ENCODE measurements at places on chromosomes 3 and 15.
A peak's percentile ranks its signal among the peaks of the same experiment; 100 is the strongest.

DNA sequence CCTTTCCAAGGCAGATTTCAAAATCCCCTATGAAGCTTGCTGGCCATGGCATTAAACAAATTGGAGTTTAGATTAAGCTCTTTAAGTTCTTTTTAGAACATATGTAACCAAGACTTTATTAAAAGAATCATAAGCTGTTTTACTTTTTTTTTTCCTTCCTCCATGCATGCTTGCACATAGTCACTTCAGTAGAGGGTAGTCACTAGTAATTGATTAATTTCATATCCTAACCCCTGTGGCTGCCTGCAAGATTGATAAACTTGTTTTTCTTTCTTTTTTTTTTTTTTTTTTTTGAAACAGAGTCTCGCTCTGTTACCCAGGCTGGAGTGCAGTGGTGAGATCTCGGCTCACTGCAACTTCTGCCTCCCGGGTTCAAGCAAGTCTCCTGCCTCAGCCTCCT, 33.3 kb upstream of the ZKSCAN7 start:
- DNase-seq = no peak

DNA sequence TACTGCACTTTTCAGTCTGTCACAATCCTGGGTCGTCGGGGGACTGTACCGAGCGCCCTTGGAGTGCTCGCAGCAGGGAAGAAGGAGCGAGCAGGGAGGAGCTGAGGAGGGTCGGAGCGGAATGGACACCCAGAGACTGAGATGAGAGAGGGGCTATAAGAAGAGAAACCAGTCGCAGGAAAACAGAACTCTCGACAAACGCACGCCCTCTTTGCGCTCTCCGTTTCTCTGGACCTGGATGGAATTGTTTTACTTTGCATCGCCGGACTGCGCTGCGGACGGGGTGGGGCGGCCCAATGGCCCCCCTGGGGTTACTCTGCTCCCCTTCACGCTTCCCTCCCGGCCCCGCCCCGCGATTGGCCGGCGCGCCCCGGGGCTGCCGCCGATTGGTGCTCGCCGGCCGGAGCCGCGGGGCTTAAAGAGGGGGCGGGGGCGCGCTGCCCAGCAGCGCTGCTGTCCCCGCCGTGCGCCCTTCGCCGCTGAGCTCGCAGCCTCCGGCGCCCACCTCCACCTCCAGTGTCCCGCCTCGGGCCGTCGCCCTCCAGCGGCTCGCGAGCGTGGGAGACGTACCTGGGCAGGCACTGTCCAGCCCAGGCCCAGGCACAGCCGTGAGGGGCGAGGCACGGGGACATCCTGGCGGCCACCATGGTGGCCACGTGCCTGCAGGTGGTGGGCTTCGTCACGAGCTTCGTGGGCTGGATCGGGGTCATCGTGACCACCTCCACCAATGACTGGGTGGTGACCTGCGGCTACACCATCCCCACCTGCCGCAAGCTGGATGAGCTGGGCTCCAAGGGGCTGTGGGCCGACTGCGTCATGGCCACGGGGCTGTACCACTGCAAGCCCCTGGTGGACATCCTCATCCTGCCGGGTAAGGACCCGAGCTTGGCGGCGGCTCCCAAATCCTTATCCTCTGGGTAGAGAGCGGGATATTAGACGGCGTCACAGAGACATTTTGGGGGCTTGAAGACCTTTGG, at the start of gene CLDN11:
Gene CLDN11 (plus strand): TSS at position 447 of the 977 bp plus-strand sequence. CDS start 199 bp downstream, at position 646.
- peak; percentile 67 for DNase-seq

GRCh38 chr15:87741350-87741749, 515.2 kb downstream of the NTRK3 start:
- DNase-seq = no peak

DNA sequence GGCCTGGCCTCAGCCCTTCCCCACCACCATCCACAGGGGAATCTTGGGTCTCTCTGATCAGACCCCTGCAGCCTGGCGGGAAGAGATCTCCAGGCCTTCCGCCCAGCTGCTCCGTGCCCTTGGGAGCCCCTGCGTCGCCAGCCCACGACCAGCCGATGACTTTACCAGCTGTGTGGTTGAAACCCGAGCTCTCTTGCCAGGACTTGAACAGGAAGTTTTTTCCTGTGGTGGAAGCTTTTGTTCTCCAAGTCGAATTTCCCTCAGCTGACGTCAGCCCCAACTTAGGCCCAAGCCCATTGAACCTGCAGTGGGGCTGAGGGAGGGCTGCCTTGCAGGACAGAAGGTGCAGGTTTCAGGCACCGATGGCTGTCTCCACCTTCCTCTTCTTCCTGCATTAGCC, 51.7 kb upstream of the SMAD3 start:
- DNase-seq = peak; percentile 64

DNA sequence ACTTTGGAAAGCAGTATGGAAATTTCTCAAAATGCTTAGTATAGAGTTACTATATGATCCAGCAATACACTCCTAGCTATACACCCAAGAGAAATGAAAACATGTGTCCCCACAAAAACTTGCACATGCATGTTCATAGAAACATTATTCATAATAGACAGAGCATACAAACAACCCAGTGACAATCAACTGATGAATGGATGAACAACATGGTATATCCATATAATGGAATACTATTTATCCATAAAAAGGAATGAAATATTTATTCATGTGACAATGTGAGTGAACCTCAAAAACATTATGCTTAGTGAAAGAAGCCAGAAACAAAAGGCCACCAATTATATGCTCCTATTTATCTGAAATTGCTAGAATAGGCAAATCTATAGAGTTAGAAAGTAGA, 6.7 kb downstream of the MYH15 start:
- no peak for DNase-seq

- DNase-seq = no peak
These were observed 19.4 kb downstream of the TGFBR2 start for GRCh38 chr3:30625541-30626438.

DNA sequence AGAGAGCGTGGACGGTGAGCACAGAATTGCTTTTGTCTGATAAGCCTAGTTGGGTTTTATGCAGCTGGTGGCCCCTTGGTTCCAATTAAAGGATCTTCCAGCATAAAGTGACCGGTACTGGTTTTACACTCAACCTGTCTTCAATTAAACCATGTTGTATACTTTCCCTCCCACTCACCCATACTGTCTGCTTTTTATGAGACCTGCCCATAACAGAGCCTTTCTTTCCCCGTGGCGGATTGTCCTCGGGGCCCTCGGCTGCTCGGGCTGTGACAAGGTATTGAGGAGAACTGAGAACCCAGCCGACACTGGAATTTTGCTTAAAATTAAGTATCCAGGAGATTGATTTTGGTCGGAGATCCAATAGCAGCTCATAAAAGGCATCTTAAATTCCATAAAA, 98.4 kb downstream of the TMEM266 start:
- peak; percentile 24 for DNase-seq

DNA sequence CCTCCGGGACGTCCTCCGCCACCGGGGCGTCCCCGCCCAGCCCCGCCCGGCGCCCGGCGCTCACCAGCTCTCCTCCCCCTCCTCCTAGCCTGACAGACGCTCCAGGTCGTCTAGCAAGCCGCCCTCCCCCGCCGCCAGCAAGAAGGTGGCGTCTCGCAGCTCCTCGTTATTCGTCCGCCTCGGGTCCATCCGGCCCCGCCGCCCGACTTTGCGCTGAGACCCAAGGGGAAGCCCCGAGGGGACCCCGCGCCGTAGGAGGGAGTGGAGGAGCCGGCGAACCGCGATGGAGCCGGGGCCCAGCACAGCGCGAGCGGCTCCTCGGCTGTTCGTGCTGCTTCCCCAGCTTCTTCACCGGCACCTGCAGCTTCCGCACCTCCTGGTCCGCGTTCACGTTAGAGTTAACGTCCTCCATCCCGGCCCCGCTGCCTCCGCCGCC, 26.3 kb upstream of the MTHFS start:
- peak; percentile 67 for DNase-seq

DNA sequence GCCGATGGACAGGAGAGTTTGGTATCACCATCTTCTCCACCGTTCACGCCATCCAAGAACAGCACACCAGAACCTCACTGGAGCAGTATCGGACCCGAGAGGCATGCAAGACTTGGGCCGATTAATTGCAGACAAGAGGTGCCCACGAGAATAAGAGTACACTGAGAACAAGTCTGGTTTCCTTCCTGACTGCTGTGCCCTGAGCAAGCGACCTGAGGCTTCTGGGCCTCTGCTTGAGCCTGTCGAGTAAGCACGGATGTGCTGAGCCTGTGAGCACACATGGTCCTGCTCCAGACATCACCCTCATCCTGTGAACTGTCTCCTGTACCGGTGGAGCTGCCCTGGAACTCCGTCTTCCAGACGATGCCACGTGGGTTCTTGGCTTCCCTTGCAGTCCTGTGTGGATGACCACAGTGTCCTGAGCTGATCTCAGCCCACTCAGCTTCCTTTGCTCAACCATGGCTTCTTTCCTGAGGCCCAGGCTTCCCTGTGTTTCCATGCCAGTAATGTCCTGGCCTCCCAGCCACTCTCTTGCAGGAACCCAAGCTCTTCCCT, 34.3 kb upstream of the SNRPA1 start:
- DNase-seq = no peak

- no peak for DNase-seq
These were observed 84.9 kb upstream of the POU1F1 start for GRCh38 chr3:87361271-87361670.

GRCh38 chr3:128068156-128068620, 16.0 kb downstream of the SEC61A1 start:
- DNase-seq = peak; percentile 30

- DNase-seq = no peak
These were observed 9.1 kb downstream of the BFSP2 start for GRCh38 chr3:133408961-133409360.

DNA sequence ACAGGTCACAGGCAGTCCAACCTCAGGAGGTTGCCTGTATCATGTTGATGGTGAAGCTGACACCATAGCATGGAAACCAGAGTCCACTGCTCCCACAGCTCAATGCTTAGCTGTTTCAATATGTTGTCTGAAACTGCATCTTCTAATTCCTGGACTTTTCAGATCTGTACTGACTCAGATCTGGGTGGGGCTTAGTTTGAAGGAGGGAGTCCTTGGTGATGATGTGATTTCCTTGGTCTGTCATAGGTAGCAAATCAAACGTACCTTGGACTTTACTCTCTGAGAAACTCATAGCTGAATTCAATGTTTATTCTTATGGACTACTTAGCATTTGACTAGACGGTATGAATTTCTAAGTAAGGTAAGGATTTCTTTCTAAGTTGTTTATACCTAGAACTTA, at the start of gene HHLA2:
Gene HHLA2 (plus strand): TSS at position 310 of the 400 bp plus-strand sequence. CDS start 55,266 bp downstream, outside the sequence.
- DNase-seq = no peak

- no peak for DNase-seq
These were observed 72.7 kb upstream of the CORO2B start for GRCh38 chr15:68506071-68506470.

GRCh38 chr15:92808598-92809063, 91.5 kb upstream of the CHD2 start:
- no peak for DNase-seq

GRCh38 chr3:14403619-14404155, 1.3 kb downstream of the SLC6A6 start:
- DNase-seq = peak; percentile 40

DNA sequence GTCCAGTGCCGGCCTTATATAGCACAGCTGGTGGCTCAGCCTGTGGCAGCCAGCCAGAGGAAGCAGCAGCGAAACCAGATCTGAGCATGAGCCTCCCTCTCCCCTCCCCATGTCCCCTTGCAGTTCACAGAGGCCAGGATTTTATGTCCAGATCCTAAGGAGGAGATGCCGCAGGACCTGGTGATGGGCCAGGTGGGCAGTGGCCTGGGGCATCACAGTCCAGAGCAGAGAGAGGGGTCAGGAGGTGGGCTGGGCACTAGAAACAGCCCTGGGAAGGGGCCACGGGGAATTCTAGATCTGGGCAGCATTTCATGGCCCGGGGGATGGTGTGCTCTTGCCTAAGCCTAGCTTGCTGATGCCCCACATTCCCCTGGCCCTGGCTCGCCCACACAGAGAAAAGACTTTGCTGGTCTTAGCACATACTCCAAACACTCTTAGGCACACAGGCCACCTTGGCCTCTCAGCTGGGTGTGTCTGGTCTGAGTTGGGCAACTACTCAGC, 259 bp upstream of the CILP start:
- DNase-seq = peak; percentile 76

- DNase-seq = no peak
These were observed 278.0 kb upstream of the TRIM42 start for GRCh38 chr3:140399871-140400270.

DNA sequence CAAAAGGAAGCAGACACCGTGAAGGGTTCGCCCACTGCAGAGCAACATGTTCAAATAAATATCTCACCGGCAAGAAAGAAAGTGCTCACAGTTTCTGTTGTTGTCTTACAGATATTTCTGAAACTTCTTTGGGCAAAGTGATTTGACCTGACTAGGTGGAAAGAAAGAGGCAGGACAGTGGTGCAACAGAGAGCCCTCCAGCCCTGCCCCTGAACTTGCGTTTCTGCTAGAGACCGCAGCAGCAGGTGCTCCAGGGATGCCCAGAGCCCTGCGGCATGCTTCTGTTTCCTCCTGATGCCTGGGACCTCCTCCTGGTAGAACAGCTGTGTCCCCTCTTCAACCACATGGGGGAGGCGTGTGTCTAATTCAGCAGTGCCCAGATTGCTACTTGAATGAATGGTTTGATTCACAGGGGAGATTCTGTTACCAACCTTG, 123.4 kb downstream of the ATP10A start:
- peak; percentile 48 for DNase-seq

DNA sequence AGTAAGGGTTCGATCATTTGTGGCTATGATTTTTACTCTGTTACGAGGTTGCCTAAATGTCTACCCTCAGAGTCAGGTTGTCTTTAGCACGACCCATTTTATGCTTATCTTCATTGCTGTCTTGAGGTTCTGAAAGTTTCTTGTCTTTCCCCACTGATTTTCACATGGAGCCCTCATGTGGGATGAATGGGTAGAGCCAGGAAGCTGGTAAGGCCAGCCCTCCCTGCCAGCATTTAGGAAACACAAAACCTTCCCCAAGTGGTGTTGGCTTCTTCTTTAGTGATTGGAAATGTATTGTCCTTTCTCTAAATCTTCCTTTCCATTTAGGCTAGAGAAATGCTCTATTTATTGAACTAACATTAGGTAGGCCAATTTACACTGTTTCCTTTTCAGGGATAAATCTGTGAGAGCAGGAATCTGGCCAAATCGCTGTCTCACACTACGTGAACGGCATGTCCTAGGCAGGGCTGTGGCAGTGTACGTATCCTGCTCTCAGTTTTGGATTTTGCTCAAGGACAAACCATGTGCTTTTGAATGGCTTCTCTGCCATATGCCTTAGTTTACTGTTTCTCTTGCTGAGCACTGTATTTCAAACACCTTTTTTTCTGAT, 43.7 kb downstream of the MYZAP start:
- DNase-seq = no peak

GRCh38 chr3:104536715-104537114, 830.0 kb upstream of the ALCAM start:
- DNase-seq = no peak

DNA sequence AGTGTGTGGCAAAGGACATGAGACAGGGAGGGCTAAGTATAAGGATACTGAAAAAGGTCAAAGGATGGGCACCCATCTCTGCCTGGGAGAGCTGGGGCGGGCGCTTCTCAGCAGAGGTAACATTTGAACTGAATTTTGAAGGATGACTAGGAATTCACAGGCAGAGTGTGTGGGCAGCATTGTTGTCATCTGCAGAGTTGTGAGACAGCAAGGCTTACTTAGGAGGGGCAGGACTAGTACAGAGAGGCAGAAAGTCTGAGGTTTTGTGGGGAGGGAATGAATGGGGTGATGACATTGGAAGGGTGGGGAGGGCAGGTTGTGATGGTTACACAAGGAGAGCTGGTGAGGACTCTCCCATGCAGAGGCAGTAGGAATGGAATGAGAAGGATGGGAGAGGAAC, 84.1 kb upstream of the PRR23C start:
- DNase-seq = no peak

- no peak for DNase-seq
These were observed 828 bp upstream of the VWA5B2 start for GRCh38 chr3:184228376-184229137.

- DNase-seq = no peak
These were observed 6.9 kb downstream of the IGDCC3 start for GRCh38 chr15:65370885-65371284.
